D341Med (cell line): ENCODE measurements at places on chromosomes 4 and X.

GRCh38 chrX:150060406-150060805 lies 122.1 kb upstream of the EOLA2 start:
- no peak for DNase-seq

GRCh38 chr4:147590249-147590920 lies 26.8 kb upstream of the TMEM184C start:
- DNase-seq: peak; percentile 64

DNA sequence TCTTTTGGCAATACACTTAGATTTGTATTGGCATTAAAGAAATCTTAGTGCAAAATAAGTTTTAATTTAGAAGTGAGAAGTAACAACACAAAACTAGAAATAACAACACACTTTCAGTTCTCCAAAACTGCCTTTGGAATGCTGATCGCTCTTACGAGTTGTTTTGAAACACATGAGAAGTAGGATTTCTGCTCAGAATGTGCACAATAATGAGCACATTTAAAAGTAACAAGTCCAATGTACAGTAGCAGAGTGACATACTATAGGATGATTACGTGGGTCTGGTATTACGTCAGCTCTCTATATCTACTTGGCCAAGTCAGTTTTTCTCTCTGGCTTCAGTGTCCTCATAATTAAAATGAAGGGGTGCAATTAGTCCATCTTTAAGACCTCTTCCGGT lies 164.8 kb downstream of the CHM start:
- no peak for DNase-seq

DNA sequence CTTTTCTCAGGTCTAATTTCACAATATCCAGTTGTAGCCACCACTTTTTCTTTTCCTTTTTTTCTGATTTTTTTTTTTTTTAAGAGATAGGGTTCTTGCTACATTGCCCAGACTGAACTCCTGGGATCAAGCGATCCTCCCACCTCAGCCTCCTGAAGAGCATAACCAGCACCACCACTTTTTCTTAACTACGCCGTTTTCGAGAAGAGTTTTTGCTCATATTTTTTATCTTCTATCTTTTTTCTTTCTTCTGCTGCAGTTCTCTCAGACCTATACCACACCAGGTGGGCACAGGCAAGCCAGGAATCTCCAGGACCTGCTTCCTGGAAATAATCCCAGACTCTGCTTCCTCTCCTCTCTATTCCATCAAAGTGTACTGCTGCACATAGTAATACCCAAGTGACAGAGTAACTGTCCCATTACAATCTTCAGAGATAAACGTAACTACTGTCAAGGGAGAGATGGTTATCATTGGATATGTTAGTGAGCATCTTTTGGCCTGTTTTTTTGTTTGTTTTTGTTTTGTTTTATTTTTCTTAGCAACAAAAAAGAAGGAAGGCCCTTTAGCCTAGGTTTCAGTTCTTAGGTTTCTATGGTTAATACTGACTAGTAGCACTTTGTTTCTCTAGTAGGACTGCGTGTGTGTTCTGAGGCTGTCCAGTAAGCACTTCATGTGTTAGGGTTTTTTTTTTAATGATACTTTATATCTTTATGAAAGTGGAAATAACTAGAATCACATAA lies 59.2 kb upstream of the TXK start:
- no peak for DNase-seq

- no peak for DNase-seq
Measured at GRCh38 chr4:14644580-14645282, 357.6 kb upstream of the CPEB2 start.

DNA sequence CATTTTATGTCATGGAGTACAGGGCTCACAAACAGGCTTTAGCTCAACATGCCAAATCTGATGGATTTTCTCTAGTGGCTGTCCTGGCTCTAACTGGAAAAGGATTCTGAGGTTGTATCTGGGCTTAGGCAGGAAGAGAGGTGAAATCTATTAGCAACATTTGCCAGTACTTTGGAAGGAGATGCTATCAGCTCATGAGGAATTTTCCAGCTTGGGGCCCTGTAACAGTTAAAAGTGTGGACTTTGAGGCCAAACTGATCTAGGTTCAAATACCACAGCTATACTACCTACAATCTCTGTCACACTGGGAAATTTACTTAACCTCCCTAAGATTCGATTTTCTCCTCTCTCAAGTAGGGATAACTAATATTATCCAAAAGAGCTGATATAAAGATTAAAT lies 119.0 kb upstream of the HCCS start:
- no peak for DNase-seq

- no peak for DNase-seq
Measured at GRCh38 chrX:1222531-1223241, 10.2 kb upstream of the CRLF2 start.

- no peak for DNase-seq
Measured at GRCh38 chr4:185343726-185344581, 51.8 kb downstream of the LRP2BP start.
